ENCODE measurements at places on chromosomes 11 and 22.

DNA sequence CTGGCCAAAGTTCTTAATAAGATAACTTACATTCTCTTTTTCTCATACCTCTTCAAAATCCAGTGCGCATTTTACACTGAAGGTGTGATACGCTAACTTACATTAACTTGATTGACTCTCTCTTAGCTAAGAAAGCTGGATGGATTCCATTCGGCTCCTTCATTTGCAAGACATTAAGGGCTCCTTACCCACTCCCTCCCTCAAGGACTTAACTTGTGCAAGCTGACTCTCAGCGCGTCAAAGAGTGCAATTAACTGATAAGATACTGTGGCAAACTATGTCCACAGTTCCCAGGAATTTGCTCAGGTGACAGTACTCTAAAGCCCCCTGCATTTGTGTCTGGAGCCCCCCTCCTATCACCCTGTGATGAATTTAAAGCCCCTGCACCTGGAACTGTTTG lies 6.4 kb upstream of the RFPL1 start:
- DNase-seq = no peak

DNA sequence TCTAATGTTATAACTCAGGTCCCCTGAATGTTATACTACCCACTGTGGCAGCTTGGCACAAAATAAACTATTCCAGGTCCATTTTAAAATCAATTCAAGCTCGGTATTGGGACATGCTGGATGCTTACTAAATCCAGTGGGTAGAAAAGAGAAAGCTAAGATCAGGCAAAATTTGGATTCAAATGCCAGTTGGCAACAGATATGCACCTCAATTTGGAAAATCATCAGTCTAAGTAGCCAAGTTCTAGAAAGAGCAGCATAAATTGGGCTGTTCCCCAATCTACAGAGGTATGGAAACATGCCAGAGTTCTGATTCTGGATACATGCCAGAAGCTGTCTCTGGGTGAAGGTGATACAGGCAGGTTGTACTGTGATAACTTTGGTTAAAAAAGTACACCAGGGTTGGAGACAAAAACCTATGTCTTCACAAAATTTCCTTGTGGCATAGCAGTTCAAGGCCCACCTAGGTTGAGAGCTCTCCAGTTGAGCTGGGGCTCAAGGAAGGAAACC lies 427.8 kb downstream of the LRRC4C start:
- no peak for DNase-seq

GRCh38 chr11:42709216-42709615 lies 602.6 kb upstream of the API5 start:
- DNase-seq = no peak

DNA sequence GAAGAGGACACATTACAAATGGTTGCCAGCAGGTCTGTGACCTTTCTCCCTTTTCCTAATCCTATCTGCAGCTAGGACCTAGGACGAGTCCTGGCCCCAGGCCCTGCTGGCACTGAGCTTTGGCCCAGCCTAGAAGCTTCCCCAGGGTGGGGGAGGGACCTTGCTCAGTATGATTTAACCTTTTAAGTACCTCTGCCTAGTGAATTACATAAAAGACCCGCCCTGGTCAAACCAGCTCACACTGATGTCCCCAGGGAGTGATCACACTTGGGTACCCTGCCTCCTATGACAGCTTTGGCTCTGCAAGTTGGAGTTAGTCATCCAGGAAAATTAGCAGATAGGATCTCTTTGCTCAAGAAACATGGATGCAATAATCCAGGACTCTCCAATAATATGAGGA lies 21.9 kb downstream of the ASCC2 start:
- no peak for DNase-seq

DNA sequence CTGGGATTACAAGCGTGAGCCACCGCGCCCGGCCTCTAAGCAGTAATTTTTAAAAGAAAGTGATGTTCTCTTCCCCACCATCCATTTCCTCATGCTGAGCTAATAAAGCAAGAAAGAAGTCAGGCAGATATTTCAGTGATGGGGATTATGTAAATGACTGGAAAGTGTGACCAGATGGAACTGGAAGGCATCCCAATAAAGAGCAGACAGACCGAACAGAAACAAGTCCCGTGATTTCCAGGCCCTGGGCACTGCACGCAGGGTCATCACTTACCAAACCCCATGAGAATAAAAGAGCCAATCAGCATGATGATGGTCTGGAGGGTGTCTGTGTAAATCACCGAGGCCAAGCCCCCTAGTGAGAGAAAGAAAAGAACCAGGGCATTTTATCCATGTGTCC lies 18.2 kb downstream of the SLC5A4 start:
- no peak for DNase-seq

DNA sequence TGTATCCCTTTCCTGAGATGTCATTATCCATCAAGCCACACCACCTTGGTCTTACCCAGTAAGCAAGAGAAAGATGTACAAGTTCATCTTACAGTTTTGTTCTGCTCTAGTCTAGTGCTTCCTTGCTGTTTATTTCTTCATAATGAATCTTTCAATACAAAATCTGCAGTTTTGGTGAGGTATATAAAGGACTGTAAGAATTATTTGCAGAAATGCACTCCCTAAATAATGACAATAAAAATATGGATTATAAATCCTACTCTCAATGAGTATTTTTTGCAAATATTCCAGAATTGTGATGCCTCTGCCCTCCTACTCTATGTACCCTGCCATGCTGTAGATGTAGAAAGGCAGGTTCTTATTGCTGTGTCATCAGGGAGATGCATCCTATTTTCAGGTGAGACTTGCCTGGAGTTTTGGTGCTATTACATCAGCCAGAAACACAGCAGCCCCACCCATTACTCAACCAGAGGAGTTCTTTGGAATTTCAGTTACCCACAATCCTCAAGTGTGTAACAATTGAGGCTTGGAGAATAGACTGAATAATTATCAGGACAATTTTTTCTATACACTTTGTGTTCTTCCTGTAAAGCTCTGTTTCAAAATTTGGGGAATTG lies at the start of gene OR10S1:
Gene OR10S1 (minus strand): TSS at position 51 of the 617 bp plus-strand sequence. CDS start 117 bp downstream, outside the sequence.
- DNase-seq = no peak

- DNase-seq = no peak
Measured at GRCh38 chr11:28730336-28730735, 622.1 kb downstream of the METTL15 start.

- no peak for DNase-seq
Measured at GRCh38 chr11:108734283-108734682, 69.4 kb downstream of the DDX10 start.

- no peak for DNase-seq
Measured at GRCh38 chr11:45702511-45702910, 37.1 kb upstream of the CHST1 start.

DNA sequence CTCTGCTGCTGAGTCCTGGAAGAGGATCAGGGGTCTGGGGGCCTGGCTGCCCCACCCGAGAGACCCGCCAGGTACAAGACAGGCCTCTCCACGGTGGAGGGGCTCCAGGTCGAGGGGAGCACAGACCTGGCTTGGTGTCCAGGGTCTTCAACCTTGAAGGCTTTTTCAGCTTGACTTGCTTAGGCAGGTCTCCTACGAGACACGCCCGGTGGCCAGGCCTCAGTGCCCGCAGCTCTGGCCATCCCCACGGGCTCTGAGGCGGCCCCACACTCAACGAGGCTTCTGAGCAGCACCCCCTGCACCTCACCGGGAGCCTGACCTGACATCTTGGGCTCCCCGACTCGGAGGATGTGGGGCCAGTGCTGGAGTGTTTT lies 6.6 kb upstream of the PLXNB2 start:
- DNase-seq = no peak

GRCh38 chr11:71209656-71210055 lies 42.7 kb downstream of the SHANK2 start:
- no peak for DNase-seq

GRCh38 chr11:112425121-112425520 lies 164.5 kb upstream of the PLET1 start:
- DNase-seq = no peak

- DNase-seq = no peak
Measured at GRCh38 chr11:109818290-109818689, 274.9 kb upstream of the ZC3H12C start.

GRCh38 chr22:49763696-49764095 lies 64.0 kb downstream of the BRD1 start:
- no peak for DNase-seq

DNA sequence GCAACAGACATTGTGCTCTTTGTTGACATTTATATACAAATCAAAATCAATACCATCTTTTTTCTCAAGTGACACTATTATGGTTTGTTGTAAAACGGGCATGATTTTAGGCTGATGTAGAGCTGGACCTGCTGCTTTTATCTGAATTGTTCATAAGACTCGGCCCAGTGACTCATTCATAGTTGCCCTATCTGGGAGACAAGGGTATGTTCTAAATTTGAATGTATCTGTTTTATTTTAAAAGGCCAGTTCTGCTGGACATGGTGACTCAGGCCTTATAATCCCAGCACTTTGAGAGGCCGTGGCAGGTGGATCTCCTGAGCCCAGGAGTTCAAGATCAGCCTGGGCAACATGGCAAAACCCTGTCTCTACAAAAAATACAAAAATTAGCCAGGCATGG lies 39.3 kb downstream of the CEP295 start:
- DNase-seq = no peak

DNA sequence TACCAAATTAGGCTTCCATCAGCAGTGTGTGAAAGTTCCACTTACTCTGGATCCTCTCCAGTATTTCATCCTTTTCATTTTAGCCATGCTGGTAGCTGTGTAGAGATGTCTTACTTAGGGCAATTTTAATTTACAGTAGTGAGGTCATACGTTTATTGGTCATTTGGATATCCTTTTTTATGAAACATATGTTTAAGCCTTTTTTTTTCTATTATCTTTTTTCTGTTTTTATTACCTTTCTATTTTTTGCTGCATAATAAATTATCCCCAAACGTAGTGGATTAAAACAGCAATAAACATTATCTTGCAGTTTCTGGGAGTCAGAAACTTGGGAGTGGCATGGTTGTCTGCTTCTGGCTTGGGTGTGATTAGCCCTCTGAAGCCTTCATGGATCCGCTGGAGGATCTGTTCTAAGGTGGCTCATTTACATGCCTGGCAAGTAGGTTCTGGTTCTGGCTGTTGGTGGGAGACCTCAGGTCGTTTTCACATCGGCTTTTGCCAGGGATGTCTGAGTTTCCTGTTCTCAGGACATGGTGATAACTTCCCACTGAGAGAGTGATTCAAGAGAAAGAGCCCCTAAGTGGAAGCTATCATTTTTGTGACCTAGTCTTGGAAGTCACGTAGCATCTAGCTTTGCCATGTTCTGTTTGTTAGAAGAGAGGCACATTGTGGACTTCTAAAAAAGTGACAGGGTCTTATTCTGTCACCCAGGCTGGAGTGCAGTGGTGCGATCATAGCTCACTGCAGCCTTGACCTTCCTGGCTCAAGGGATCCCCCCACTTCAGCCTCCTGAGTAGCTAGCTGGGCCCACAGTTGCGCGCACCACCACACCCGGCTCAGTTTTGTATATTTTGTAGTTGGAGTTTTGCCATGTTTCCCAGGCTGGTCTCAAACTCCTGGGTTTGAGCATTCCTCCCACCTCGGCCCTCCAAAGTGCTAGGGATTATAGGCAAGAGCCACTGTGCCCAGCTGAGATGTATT lies 38.6 kb downstream of the PPP6R3 start:
- no peak for DNase-seq

DNA sequence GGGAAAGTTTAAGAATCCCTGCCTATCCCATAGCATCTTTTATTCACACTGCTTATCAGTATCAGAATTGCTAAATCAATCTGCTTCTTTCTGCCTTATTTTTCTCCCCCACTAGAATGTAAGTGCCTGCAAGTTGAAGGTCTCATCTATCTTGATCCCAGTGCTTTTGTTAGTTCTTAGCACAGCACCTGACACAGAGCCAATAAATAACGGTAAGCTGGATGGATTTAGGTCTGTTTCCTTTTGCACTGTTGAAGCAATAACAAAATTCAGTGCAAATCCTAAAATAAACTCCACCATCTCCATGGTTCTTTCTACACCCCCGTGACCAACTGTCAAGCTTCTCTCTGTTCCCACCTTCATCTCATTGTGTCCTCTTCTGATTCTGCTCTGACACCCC lies 36.7 kb upstream of the CD44 start:
- DNase-seq = no peak

DNA sequence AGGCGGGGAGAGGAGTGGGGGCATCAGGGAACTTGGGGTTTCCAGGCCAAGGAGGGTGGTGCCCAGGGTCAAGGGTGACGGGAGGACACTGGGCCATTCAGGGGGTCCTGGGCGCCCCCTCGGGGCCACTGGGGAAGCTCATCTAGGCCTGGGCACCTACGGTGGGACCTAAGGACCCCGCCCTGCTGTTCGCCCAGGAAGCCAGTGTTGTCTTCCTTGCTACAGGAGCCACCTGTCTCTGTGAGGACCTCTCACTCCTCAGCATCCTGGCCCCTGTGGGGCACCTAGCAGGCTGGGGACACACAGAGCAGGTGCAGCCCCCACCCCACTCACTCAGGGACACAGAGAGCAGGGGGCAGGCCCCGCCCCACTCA lies 191.6 kb downstream of the IGLL1 start:
- no peak for DNase-seq

DNA sequence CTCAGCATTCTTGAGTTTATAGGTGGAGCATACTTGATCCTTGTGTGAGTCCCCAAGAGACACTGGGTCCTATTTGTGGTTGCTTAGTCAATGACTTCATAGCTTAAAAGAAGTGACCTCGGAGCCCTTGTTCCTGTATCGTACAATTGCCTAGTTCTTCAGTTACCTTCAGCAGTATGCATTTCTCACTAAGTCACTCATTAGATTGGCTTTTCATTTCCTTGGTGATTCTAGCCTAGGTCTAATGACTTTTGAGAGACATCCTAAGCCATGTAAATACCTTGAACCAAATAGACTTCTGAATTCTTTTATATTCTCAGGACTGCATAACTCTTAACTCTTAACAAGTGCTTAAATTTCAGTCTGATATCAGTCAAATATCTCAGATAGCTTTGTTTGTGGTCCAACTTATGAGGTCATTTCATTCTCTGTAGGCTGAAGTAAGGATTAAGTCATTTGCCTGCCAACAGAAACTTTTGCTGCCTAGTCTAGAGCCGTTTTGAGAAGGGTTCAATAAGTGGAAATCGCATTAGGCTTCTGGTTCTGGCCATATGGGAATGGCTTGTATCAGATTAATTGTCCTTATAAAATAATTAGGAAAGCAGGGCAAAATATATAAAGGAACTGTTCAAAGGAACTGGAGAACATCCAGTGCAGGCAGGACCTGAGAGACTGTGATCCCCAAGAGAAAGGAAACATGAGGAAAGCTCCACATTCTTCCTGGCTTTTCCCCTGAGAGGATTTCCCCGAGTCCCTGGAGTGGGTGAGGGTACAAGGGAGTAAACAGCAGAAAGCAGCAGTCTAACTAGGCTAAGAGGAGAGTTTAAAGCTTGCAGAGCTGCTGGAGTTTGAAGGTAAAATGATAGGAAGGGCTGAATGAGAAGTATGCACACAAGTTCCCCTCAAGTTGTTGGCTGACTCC lies 39.9 kb downstream of the TRAF6 start:
- no peak for DNase-seq

GRCh38 chr11:3163241-3163981 lies 1.7 kb downstream of the OSBPL5 start:
- DNase-seq = no peak

All from T follicular helper cell (primary cell).